ENCODE measurements at places on chromosomes 5 and 9.

DNA sequence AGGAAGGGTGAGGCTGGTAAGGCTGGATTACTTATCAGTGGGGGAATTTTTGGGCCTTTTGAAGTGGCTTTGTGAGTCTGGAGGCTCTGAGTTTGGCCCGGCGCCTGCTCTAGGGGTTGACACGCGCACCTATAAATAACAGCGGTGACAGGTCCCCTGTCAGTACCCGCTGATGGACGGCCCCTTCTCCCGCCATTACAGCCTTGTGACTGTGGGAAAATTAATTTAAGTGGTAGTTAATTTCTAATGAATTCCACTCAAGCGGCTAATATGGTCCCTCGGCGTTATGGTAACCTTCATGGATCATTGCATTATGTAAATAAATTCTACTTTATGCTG, 16.5 kb downstream of the MRPL36 start:
- no peak for DNase-seq

GRCh38 chr5:97224112-97224750, 41.2 kb upstream of the RIOK2 start:
- no peak for DNase-seq

GRCh38 chr9:31983895-31984294, 400.5 kb upstream of the ACO1 start:
- DNase-seq = no peak

GRCh38 chr9:121199921-121200320, 1.7 kb downstream of the RAB14 start:
- DNase-seq = no peak

GRCh38 chr9:125150349-125151245, 7.3 kb upstream of the SCAI start:
- DNase-seq = no peak

GRCh38 chr5:14727428-14727865, 62.9 kb downstream of the OTULIN start:
- peak; percentile 81 for DNase-seq

DNA sequence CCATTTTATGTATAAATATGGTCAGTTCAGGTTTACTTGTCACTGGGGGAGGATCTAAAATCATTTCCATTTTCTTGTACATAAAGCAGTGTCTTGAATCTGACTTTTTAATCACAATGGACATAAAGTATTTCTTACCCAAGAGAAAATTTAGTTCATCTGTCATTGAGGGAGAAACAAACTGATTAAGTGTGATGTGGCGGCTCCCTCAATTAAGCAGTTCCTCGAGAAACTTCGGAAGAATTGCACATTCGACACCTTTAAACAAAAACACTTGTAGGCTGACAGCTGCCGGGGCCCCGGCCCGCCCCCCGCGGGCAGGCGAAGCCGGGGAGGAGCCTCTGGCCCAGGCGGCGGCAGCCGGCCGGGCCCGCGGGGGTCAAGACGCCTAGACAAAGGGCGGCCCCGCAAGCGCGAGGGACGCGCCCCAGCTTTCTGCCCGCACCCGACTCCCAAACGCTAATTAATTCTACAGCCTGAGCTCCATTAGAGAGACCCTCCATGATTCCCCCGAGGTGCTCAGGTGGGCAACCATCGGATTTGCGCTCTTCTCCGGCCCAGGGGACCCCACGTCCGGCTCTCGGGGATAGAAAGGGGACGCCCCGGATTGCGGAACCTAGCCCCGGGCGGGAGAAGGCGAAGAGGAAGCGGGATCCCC, 750 bp downstream of the TRIM36 start:
- peak; percentile 42 for DNase-seq

GRCh38 chr5:39700523-39700922, 275.7 kb upstream of the DAB2 start:
- DNase-seq = no peak

Data from colonic mucosa (tissue), 4 donors.